Hematopoietic multipotent progenitor cell treated with erythropoietin and hydrocortisone succinate and interleukin-3 and kit ligand, for 8 days (in vitro differentiated cells): ENCODE measurements at places on chromosomes 1 and 21.
A peak's percentile ranks its signal among the peaks of the same experiment; 100 is the strongest.

DNA sequence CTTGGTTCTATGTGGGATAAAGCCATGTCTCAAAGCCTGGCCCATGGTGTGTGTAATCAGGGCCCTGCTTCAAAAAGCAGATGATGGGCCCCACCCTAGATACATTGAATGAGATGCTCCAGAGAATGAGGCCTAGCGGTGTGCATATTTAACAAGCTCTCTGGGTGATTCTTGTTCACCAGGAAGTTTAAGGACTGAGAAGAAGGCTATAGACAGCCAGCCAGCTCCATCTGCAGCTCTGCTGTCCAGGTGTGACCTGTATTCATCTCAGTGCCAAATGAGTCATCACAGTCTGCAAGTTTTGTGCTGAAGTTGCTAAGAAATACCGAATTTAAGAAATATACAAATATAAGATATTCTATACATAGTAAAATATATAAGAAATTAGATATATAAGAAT lies 182.0 kb upstream of the RUNX1 start:
- DNase-seq, result no peak

DNA sequence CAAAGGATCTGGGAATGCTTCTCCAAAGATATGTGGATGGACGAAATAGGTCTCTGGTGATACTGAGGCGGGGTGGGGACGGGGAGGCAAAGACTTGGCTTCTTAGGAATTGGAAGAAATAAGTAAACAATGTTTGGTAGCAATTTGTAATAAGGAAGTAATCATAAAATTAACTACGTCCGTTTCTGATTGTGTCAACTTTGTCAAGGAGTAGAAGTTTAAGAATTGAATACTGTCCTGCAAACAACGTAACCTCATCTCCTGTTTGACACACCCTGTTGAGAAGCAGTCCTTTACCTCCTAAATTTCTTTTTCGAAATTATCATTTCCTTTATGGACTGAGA lies 471 bp downstream of the POLR3C start:
- peak; percentile 13 for DNase-seq

DNA sequence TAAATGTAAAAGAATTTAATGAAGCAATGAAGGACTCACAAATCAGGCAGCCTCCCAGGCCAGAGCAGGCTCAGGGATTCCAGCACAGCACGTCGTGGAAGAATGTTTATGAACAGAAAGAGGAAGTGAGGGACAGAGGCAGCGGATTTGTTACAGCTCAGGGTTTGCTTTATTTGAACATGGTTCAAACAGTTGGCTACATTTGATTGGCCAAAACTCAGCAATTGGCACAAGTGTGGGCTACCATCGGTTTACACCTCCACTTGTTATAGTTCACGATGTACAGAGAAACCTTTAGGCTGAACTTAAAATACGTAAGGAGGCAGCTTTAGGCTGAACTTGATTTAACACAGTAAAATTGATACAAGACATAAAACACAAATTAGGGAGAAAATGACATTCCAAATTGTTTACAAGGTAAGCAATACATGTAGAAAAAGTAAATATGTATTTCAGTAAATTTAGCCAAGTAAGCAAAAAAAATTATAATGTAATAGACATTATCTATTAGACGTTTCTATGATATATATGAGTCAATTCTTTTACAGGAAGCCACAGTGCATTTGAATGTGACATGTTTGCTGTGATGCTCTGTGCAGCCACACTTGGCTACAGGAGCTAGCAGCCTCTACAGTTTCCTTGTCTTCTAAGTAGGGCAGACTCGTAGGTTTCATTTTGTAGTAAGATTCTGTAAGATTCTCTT lies 126.5 kb downstream of the ADSS2 start:
- peak; percentile 10 for DNase-seq

DNA sequence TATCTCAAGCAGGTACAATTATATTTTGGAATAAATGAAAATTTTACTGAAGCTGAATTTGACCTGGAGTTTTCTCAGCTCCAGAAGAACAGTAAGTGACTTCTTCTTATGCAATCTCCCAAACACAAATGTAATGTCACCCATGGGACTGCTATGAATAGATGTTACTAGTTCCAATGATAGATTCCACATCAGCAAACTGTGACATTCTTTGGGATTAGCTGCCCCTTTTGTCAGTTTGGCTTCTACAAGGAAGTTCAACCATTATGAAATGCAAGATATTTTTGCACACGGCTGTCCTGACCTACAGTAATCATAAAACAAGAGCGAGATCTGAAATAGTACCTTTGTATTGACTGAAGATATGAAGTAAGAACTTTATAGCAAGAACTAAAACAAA lies 27.8 kb upstream of the TSNAX start:
- no peak for DNase-seq

- no peak for DNase-seq
These were observed 3.6 kb upstream of the RSPH1 start for GRCh38 chr21:42499444-42500112.

GRCh38 chr1:110348771-110349170 lies 9.6 kb downstream of the RBM15 start:
- DNase-seq, result no peak

- DNase-seq, result no peak
These were observed 69.9 kb upstream of the ADGRL2 start for GRCh38 chr1:81730881-81731280.

GRCh38 chr1:209307846-209308245 lies 275.7 kb upstream of the CAMK1G start:
- DNase-seq, result no peak

DNA sequence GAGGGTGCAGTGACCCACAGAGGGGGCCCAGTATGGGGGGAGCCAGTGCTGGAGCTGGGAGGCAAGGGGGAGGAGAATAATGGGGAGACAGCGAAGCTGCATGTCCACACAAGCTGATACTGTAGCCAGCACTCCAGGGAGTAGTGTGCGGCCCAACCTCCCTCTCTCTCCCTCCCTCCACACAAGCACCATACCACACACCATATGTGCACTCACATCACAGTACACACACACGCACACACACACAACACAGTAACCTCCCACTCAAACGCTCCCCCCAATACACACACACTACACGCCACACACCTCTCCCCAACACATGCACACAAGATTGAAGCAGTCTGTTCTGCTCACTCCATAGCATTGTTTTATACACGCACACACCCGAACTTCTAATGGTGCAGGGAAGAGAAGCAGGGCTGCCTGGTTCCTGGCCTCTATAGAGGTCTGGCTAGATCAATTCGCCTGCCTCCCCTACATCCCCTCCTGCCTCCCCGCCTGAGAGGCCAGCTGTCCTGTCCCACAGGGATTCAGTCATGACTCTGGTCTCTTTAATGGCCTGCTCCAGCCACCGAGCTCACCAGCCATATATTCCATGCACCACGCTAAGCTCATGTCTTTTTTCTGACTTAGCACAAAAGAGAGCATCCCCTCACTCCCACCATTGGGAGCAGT lies 3.8 kb downstream of the NCDN start:
- DNase-seq, result no peak

- DNase-seq, result no peak
These were observed 13.8 kb downstream of the GPATCH2 start for GRCh38 chr1:217617126-217617525.

- DNase-seq, result no peak
These were observed 36.7 kb upstream of the GOLT1A start for GRCh38 chr1:204250428-204251030.

DNA sequence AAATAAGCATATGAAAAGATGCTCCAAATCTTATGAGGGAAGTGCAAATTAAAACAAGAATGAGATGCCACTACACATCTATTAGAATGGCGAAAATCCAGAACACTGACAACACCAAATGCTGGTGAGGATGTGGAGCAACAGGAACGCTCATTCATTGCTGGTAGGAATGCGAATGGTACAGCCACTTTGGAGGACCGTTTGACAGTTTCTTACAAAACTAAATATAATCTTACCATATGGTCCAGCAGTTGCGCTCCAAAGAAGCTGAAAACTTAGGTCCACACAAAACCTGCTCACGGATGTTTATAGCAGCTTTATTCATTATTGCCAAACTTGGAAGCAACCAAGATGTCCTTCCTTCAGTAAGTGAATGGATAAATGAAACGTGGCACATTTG lies 50.3 kb downstream of the POFUT2 start:
- DNase-seq, result no peak

GRCh38 chr1:23704834-23705495 lies 13.4 kb downstream of the RPL11 start:
- DNase-seq, result no peak

- peak; percentile 89 for DNase-seq
These were observed at the start of gene SARS1 for GRCh38 chr1:109213824-109214693. TSS of gene SARS1 (plus strand) at chr1:109213918. CDS start at chr1:109213993, 75 bp downstream.

DNA sequence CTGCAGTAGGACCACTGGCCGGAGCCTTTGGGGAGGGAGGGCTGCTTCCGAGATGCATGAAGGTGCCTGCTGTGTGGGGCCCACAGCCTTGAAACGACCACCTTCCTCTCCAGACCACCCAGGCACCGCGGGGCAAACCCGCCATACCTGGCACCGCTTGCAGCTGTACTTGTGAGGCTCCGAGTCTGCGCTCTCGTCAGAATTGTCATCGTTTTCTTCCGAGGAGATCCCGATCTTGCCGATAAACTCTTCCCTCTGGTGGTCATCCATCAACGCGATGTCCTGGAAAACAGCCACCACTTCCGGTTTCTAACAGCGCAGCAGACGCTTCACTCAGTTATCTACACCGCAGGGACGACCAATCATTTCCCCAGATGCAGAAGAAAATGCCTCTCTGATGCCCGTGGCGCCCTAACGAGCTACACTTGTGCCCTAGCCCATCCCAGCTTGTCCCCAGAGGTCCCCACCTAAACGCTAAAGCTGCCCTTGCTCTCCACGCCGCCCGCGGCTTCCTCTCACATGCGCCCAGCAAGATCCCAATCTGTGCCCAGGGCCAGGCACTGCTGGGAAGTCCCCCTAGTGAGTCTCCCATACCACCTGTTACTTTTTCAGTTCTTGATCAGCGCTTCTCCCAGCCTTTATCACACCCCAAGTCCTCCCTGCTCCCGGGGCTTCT lies 55.0 kb upstream of the RIPK4 start:
- no peak for DNase-seq

GRCh38 chr1:63758791-63759190 lies 15.0 kb upstream of the ROR1 start:
- DNase-seq, result no peak

GRCh38 chr21:44935533-44935927 lies 4.3 kb upstream of the SLX9 start:
- no peak for DNase-seq

GRCh38 chr1:227437495-227438008 lies 119.3 kb upstream of the CDC42BPA start:
- DNase-seq, result peak; percentile 87

GRCh38 chr1:210920258-210920657 lies 213.7 kb downstream of the KCNH1 start:
- no peak for DNase-seq

GRCh38 chr1:152960452-152961044 lies 9.9 kb upstream of the SPRR4 start:
- peak; percentile 11 for DNase-seq

GRCh38 chr1:179353546-179353945 lies 12.2 kb upstream of the AXDND1 start:
- DNase-seq, result no peak

GRCh38 chr21:35593000-35593502 lies 467.3 kb downstream of the SETD4 start:
- no peak for DNase-seq

DNA sequence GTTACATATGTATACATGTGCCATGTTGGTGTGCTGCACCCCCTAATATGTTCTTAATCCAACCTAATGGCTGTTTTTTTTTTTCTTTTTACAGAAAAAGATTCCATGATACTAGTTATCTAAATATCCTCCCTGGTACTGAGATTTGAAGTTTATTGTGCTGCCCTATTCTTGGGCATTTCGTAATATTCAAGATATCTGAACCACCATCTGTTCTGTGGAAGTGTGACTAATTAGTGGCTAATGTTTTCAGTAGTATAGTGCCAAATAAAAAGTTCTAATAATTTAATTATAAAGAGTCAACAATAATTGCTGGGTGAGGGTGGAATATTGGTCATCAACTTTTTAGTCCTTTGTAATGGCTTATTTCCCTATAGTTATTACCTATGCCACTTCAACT lies 217.5 kb downstream of the GABPA start:
- DNase-seq, result no peak

DNA sequence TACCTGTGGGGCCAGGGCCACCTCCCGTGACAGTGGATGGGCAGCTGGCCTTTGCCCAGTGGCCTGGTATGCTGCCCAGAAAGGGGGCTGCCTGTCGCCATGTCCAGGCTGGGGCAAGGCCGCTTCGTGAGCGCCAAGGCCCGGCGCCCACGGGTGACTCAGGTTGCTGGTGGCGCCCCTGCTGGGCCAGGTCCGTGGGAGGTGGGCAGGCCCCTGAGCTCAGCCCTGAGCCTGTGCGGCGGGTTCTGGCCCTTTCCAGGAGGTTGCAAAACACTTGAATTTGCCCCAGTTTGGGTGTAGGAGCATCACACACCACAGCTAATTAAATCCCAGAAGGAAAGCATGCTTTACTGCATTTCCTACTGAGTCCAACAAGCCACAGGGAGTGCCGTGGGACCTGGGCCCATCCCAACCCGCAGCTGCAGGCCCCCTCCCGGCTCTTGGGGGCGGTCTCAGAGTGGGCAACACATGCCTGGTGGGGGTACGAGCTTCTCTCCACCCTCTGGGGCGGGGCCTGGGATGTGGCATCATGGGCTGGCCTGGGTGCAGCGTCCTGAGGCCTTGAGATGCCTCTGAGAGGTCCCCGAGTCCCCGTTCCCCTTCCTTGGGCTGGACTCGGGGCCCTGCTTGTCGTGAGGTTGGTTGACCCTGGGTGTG lies 159.8 kb downstream of the PEX14 start:
- no peak for DNase-seq

- no peak for DNase-seq
These were observed 22.8 kb downstream of the CDC7 start for GRCh38 chr1:91523482-91523881.

- no peak for DNase-seq
These were observed 30.8 kb downstream of the SPAG17 start for GRCh38 chr1:118154220-118154619.

DNA sequence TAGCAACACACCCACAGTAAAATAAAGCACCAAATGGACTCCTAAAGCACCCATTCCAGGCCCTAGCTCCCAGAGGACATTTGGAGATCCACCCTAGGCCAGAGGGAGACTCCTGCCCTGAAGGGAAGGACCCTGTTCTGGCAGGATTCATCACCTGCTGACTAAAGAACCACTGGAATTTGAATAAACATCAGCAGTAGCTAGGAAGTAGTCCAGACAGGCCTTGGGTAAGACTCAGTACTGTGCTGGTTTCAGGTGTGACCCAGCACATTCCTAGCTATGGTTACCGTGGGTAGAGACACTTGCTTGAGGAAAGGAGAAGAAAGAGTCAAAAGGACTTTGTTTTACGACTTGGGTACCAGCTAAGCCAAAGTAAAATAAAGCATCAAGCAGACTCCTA lies 92.7 kb upstream of the LRRC7 start:
- DNase-seq, result no peak

- no peak for DNase-seq
These were observed 36.1 kb downstream of the VN1R5 start for GRCh38 chr1:247291833-247292561.

GRCh38 chr1:180791806-180792205 lies 120.9 kb upstream of the KIAA1614 start:
- no peak for DNase-seq

- DNase-seq, result no peak
These were observed 8.6 kb upstream of the EPHA2 start for GRCh38 chr1:16164213-16165072.

- no peak for DNase-seq
These were observed 6.7 kb upstream of the PYHIN1 start for GRCh38 chr1:158924677-158925076.

GRCh38 chr1:238221738-238222137 lies 331.0 kb upstream of the ZP4 start:
- no peak for DNase-seq

GRCh38 chr1:29669158-29669871 lies 433.0 kb downstream of the PTPRU start:
- no peak for DNase-seq

- peak; percentile 49 for DNase-seq
These were observed 569 bp downstream of the ATF3 start for GRCh38 chr1:212608959-212609700.
